ENCODE measurements at places on chromosomes 11 and 22. TPM values are rescaled to one million over a fixed set of nuclear protein-coding genes. Genes with fewer than 3 reads are reported as not detected.
A peak's percentile ranks its signal among the peaks of the same experiment; 100 is the strongest.

- no peak for DNase-seq
- no peaks in the 10 kb centered on the region for H3K4me1 ChIP-seq
- no peak overlapping the region for H3K4me3 ChIP-seq
- no peaks in the 10 kb centered on the region for H3K27me3 ChIP-seq
Observed at GRCh38 chr11:102911758-102912481, 37.1 kb upstream of the MMP12 start.

DNA sequence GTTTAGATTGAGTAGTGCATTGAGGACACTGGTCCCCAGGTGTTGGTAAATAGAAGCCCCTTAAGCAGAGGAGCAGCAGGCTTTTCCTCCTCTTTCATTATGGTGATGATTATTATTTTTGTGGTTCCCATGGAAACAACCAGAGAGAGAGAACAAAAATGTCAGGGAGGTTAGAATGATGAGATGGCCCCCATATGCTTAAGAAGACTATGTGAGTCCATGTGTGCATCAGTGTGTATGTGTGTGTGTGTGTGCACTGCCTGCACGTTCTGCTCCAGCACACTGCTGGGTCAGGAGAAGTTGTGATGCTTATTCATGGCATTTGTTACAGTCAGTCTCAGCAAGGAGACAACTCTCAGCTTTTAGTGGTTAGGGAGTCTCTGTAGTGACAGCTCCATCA, 724.2 kb downstream of the NTM start:
- no peaks in the 10 kb centered on the region for H3K4me1 ChIP-seq
- no peak overlapping the region for H3K27ac ChIP-seq
- no peak overlapping the region for H3K4me3 ChIP-seq
- H3K36me3 ChIP-seq: no peaks in the 10 kb centered on the region

DNA sequence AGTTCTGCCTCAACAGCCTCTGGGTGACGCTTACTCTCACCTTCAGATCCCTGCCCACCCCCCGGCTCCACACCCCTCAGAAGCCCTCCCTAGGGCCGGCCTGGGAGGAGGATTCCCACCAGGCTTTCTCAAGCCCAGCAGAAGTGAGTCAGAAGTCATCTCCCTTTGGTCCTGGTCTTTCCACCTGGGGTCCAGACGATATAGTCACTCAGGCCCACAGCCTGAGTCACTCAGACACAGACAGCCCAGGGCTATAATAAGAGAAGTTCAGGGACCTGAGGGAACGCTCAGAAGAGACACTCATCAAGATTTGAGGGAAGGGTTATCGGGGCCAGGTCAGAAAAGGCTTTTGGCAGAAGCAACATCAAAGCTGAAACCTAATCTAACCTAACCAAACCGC, 127.1 kb downstream of the SPATA19 start:
- H3K27ac ChIP-seq: no peak overlapping the region
- no peak overlapping the region for H3K4me3 ChIP-seq
- H3K4me1 ChIP-seq: no peaks in the 10 kb centered on the region
- no peaks in the 10 kb centered on the region for H3K27me3 ChIP-seq
- no peak for DNase-seq

GRCh38 chr22:29269230-29269604, 1.1 kb downstream of the EWSR1 start:
- peaks cover 61% of the 10 kb centered on the region for H3K4me1 ChIP-seq
- no peaks in the 10 kb centered on the region for H3K27me3 ChIP-seq
- H3K4me3 ChIP-seq: peak overlapping the region; percentile 100
- no peak for DNase-seq

- no peak overlapping the region for H3K4me3 ChIP-seq
- no peak for DNase-seq
- H3K27me3 ChIP-seq: no peaks in the 10 kb centered on the region
- no peaks in the 10 kb centered on the region for H3K36me3 ChIP-seq
- H3K27ac ChIP-seq: no peak overlapping the region
- no peaks in the 10 kb centered on the region for H3K4me1 ChIP-seq
Observed at GRCh38 chr22:44592824-44593148, 94.8 kb upstream of the RTL6 start.

DNA sequence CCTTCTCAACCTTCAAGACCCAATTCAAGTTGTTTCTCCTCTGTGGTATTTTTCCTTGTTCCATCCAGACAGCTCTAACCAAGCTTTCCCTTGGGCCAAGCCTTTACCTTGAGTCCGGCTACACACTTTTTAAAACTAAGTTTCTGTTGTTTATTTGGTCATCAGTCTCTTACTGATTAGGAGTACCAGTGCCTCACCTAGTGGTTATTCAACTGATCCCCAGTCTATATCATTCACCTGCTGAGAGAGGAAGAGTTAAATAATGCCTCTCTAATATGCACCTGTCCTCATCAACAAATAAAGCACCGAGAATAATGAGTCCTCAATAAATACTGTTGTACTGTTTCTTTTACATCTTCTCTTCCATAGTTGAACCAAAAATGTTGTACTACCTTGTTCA, 160.8 kb downstream of the MSANTD4 start:
- no peaks in the 10 kb centered on the region for H3K27me3 ChIP-seq
- no peaks in the 10 kb centered on the region for H3K36me3 ChIP-seq
- no peak for DNase-seq
- no peaks in the 10 kb centered on the region for H3K4me1 ChIP-seq
- no peak overlapping the region for H3K4me3 ChIP-seq

DNA sequence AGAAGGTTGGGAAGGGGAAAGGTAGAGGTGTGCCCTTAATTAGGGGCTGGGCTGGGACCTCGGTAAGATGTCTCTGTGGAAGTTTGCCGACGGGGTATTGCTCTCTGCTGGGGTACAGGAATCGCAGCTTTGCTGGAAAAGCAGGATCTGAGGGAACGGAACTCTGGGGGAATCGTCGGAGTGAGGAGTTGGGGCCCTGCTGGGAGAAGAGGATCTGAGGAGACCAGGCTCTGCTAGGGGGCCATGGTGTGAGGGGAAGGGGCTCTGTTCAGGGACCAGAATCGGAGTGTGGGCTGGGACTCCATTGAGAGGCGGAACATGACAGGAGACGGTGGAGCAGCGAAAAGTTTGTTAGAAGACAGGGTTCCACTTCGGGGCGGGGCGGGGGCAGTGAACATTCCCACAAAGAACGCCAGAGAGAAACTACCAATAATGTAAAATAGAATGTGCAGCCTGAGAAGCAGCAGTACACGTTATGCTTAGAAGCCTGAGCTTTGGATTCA, 456 bp downstream of the AAMDC start:
- no peaks in the 10 kb centered on the region for H3K36me3 ChIP-seq
- DNase-seq: no peak
- H3K4me3 ChIP-seq: peak overlapping the region; percentile 91
- H3K27ac ChIP-seq: peak overlapping the region; percentile 52

DNA sequence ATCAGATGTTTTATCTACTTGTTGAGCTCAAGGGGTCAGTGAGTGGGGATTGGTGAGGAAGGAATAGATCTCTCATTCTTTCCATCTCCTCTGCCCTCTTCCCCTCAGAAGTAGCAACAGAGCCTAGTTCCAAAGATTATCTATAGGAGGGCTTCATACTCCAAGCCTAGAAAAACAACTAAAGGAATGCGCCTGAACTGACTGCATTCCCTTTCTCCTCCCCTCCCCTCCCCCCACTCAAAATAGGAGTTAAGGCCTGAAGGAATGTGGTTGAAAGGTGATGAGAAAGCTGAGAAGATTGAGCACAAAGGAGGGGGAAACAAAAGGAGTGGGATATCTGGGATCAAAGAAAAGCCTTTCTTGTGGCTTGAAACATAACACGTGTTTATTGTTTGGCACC, 10.5 kb downstream of the EMSY start:
- no peak overlapping the region for H3K27ac ChIP-seq
- no peaks in the 10 kb centered on the region for H3K4me1 ChIP-seq
- peaks cover 39% of the 10 kb centered on the region for H3K36me3 ChIP-seq

DNA sequence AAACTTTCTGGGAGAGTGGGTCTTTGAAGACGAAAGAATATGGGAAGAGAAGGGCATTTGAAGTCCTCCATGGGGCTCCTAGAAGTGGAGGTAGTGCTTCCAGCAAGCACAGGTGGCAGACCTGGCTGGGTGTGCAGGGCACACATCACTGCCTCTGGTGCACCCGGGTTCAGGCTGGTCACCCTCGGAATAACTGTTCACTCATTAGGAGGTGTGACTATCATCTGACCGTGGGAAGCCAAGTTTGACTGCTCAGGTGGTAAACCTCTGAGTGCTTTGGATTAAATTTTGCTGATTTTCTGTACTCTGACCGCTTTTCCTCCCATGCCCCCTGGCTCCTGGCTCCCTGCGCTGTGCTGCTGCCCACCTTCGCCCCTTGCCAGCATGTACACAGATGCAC, 11.1 kb downstream of the ADAMTS15 start:
- no peak overlapping the region for H3K27ac ChIP-seq
- no peak for DNase-seq
- no peaks in the 10 kb centered on the region for H3K27me3 ChIP-seq
- H3K36me3 ChIP-seq: no peaks in the 10 kb centered on the region

DNA sequence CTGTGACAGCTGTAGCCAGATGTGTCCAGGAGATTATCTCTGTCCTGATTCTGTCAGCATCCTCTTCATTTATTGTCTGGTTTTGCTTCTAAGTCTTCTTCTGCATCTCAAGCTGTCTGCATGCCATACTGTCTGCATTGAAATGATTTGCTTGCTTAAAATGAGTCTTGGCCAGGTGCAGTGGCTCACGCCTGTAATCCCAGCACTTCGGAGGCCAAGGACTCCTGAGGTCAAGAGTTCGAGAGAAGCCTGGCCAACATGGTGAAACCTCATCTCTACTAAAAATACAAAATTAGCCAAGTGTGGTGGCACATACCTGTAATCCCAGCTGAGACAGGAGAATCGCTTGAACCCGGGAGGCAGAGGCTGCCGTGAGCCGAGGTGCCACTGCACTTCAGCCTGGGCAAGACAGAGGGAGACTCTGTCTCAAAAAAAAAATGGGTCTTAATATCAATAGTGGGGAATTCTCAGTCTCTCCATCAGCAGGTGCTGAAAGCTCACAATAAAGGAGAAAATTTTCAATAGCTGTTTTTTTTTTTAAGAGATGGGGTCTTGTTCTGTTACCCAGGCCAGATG, 39.2 kb upstream of the AMPD3 start:
- no peak overlapping the region for H3K27ac ChIP-seq
- no peaks in the 10 kb centered on the region for H3K36me3 ChIP-seq
- H3K4me1 ChIP-seq: peaks cover 17% of the 10 kb centered on the region
- H3K4me3 ChIP-seq: no peak overlapping the region

- DNase-seq: no peak
- H3K4me1 ChIP-seq: no peaks in the 10 kb centered on the region
- no peak overlapping the region for H3K27ac ChIP-seq
- no peaks in the 10 kb centered on the region for H3K27me3 ChIP-seq
Observed at GRCh38 chr22:27639248-27640086, 162.1 kb downstream of the MN1 start.

DNA sequence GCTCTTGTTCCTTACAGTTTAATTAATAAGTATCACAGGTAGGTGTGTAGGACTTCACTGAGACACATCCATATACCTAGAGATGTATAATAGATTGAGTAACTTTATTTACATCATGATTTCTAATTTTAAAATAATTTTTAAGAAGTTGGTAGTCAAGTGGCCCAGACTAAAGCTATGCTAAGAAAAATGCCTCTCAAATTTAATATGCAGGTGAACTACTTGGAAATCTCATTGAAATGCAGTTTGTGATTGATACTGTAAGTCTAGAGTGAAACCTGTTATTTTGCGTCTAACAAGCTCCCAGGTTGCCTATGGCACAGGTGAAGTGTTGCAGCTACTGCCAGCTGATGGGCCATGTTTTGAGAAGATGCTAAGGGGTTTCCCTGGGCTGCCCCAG, at the start of gene OOSP4B:
OOSP4B (plus strand) TSS at position 301 of the 400 bp plus-strand sequence.
- H3K36me3 ChIP-seq: no peaks in the 10 kb centered on the region
- no peak within 1 kb of the TSS for H3K4me3 ChIP-seq
- no peak for DNase-seq
- no peaks in the 10 kb centered on the region for H3K4me1 ChIP-seq

GRCh38 chr11:126993599-126993998, 7.0 kb downstream of the KIRREL3 start:
- no peak for DNase-seq
- H3K27me3 ChIP-seq: no peaks in the 10 kb centered on the region
- no peak overlapping the region for H3K4me3 ChIP-seq

DNA sequence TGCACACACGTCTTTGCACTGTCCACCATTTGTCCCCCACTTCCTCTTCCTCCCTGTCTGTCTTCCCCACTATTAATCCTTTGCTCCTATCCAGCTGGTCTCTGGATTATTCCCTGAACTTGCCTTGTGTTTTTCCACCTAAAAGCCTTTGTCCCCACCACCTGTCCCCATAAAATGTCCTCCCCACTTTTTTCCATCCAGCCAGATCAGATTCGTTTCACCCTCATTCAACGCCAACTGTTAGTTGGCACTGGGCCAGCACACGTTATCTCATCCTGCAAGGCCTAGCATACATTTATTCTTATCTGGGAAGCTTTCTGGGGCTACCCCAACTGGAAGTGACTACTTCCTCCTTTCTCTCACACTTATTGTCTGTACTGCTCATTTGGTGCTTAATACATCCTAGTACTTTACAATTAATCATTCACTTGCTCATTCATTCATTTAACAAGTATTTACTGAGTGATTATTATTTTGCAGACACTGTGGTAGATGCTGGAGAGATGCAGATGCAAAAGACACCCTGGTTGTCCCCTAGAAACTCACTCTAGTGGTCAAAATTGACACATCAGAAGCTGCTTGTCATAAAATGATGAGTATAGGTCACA, 96.2 kb downstream of the RASSF10 start:
- no peaks in the 10 kb centered on the region for H3K36me3 ChIP-seq
- no peak for DNase-seq
- peaks cover 3% of the 10 kb centered on the region for H3K27me3 ChIP-seq

GRCh38 chr11:11347592-11347991, 5.5 kb downstream of the CSNK2A3 start:
- H3K4me3 ChIP-seq: no peak overlapping the region
- no peaks in the 10 kb centered on the region for H3K27me3 ChIP-seq
- no peak for DNase-seq
- no peaks in the 10 kb centered on the region for H3K4me1 ChIP-seq
- H3K36me3 ChIP-seq: no peaks in the 10 kb centered on the region

- H3K36me3 ChIP-seq: no peaks in the 10 kb centered on the region
- H3K4me1 ChIP-seq: no peaks in the 10 kb centered on the region
- no peak overlapping the region for H3K27ac ChIP-seq
- no peak for DNase-seq
- no peaks in the 10 kb centered on the region for H3K27me3 ChIP-seq
- H3K4me3 ChIP-seq: no peak overlapping the region
Observed at GRCh38 chr11:112784323-112785073, 176.7 kb upstream of the NCAM1 start.

GRCh38 chr11:99887481-99887880, 799.6 kb upstream of the ARHGAP42 start:
- no peaks in the 10 kb centered on the region for H3K27me3 ChIP-seq
- H3K27ac ChIP-seq: no peak overlapping the region
- H3K36me3 ChIP-seq: no peaks in the 10 kb centered on the region
- no peak overlapping the region for H3K4me3 ChIP-seq

GRCh38 chr11:111443032-111443431, 64.0 kb upstream of the POU2AF1 start:
- H3K27ac ChIP-seq: no peak overlapping the region
- H3K4me1 ChIP-seq: peaks cover 11% of the 10 kb centered on the region
- H3K4me3 ChIP-seq: no peak overlapping the region
- no peaks in the 10 kb centered on the region for H3K27me3 ChIP-seq

The RAB30 gene
- total RNA-seq: 15.7 TPM

The TRIM6 gene
- not detected for total RNA-seq

The SMTNL1 gene
- not detected for total RNA-seq
